ENCODE measurements at places on chromosomes 7 and 10.

DNA sequence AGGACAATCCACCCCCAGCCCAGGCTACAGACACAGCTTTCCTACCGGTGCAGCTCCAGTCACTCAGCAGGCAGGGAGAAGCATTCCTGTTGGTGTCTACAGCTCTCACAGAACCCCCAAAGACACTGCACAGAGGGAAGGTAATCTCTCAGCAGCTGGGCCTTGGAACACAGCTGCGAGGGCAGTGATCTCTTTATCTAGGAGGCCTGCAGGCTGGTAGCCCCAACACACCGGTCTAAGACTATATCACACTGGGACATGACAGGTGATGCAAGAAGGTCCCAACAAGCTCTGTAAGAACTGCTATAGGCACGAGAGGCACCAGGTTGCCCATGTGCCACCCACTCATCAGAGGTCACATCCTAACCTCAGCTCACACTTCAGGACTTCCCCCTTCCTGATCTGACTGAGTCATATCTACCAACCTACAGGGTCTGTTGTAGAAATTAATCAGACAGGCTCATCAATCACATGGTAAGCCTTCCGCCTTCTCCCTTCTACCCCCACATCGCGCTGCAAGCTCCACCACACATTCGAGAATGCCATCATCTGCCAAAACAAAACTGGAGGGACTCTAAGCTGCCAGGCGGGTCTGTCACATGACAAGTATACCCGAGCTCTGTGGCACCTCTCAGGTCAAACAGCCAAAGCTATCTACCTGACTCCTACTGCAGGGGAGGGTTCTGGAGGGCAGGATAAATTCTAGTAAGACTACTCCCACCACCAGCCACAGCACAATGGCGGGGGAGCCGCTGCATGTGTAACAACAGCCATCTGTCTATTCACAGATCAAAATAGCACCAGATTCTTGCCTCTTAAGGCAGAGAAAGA is 26.1 kb downstream of the FAM53B start:
- peak; percentile 96 for DNase-seq

DNA sequence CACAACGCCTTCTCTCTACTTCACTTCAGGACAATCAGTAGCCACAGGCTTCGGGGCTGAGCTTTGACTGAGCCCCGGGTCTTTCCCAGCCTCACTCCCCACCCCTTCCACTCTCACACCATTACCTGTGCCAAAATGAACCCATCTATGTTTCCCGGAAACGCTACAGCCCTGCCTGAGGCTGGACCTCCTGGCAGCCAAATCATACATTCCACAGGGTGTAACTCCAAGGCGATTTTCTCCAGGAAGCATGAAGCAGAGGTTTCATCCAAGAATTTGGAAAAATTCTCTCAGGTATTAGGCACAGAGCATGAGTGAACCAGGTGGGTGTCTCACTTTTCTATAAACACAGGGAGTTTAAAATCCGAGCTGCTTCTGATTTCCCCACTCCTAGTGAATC is 286.3 kb downstream of the TNS3 start:
- no peak for DNase-seq

GRCh38 chr7:18445916-18446520 is 49.5 kb upstream of the HDAC9 start:
- DNase-seq = no peak

GRCh38 chr10:47033081-47033480 is 121.9 kb downstream of the PTPN20 start:
- no peak for DNase-seq

DNA sequence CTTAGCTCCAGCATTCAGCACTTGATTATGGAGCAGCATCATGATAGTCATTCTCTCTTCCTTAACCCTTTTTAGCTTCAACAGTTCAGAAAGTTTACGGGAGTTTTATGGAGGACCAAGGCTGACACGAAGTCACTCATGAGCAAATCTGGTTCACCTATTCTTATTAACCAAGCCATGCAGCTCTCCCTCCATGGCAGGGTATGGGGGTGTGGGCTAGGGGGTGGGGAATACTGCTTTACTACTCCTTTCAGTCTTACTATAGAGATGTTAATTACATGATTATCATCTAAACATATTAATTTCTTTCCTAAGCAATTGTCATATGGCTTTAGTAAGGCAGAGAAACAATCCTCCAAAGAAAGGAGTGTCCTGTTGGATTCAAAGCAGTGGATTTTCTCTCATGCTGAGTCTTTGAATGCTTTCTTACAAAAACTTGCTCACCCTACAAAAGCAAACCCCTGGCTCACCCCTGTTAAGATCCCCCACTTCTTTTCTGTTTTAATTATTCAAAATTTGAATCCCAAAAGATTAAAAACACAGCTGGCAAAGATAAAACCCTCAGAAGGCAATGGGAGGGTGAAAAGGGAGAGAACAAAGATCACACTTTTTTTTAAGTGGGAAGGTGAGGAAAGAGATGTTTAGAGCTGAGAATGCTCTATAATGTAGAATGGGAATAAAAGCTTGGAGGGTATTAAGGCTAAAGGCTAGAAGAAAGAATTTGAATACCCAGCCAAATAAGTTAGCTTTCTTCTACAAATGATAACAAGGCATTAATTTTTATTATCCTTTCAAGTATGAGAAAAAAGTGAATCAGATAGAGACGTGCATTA is 46.4 kb upstream of the SEMA3E start:
- DNase-seq = no peak

DNA sequence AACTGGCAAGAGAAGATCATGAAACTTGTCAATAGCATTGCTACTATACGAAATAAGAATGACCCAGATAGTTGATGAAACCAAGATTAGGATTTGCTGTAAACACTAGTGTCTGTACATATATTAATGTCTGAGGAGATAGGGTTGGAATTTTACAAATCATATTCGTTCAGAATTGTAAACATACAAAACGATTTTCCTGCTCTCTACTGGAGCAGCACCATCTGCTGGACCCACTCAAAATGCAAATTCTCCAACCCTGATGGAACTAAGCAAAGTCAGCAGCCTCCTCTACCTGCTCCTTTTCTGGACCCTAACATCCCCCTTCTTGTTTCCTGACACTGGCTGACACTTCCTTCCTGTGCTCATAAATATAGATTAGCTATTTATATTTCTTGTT is 29.4 kb upstream of the SGMS1 start:
- no peak for DNase-seq

GRCh38 chr10:27188897-27189296 is 33.7 kb downstream of the MASTL start:
- no peak for DNase-seq

- no peak for DNase-seq
These were observed 21.6 kb downstream of the HIP1 start for GRCh38 chr7:75716992-75717626.

DNA sequence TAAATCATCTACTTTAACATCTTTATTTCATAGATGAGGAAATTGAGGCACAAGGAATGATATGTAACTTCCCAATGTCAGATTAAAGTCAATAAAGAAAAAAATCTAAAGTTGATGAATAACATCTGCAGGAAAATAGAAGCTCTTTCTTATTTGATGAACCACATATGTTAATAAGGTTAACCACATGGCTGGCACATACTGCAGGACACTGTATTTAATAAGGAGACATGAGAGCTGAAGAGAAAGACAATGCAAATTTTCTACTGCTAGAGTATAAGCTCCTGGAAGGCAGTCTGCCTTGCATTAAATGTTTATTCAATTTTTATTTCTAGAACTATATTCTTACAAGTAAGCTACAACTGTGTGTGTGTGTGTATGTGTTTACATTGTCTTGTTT is 4.4 kb downstream of the RAB11FIP2 start:
- DNase-seq = no peak

DNA sequence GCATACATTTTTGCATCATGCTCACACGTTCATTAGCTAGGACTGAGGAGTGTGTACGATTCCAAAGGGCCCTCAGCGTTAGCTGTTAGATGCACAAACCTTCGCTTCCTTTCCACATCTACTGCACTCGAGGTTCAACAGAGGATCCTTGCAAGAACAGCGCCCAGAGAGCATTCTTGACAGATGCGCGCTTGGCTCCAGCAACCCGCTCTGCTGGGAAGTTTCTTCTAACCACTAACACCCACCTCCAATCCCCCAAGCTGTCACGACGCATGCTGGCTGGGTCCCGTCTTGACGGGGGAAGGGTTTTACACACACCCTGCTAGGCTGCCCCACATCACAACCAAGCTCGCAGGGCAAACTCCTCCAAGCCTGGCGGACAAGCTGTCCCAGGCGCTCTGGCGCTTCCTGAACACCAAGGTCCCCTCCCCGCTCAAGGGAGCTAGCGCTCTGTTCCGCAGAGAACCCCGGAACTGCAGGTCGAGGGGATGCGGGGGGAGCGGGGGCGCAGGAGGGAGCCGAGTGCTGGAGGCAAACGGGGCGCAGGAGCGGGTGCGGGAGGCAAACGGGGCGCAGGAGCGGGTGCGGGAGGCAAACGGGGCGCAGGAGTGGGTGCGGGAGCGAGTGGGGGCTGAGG is 653 bp upstream of the ADRB1 start:
- DNase-seq = no peak

- DNase-seq = peak; percentile 34
These were observed 36.1 kb downstream of the NUDCD3 start for GRCh38 chr7:44454348-44454747.

- DNase-seq = no peak
These were observed 68.4 kb downstream of the RAMP3 start for GRCh38 chr7:45225948-45226335.

DNA sequence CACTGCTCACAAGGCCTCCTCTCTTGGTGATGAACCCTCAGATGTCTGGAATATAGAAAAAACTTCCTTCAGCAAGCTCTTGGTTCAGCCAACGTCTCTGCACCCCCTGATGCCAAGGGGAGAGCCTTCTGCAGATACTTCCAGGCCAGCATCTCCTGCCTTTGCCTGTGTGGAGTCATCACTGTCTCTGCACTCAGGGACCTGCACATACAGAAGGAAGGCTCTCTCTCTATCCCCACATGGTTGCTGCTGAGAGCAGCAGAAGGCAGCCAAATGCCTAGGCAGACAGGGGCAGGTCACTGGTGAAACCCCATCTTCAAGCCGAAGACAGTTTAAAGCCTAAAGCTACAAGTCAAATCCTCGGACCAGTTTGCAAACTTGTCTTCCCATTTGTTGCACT is 137.6 kb downstream of the WDR11 start:
- DNase-seq = no peak

DNA sequence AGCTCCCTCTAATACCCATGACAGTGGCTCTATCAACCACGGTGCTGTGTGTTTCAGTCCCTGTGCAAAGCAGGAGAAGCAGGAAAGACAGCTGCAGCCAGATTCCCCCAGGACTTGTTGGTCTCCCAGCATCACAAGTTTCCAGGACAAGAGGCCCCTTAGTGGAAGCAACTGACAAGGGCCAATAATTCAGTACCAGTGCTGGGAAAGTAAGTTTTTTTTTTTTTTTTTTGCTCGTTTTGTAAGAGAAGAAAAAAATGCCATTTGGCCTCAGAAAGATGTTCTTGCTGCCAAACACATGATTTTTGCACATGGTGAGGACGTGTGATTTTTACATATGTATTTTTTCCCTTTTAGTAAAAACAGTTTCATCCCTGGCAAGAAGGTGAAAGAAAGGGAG is 284.2 kb upstream of the ZMIZ1 start:
- no peak for DNase-seq

- peak; percentile 60 for DNase-seq
These were observed 163.1 kb downstream of the PRKCQ start for GRCh38 chr10:6416892-6417512.

GRCh38 chr7:44985900-44986217 is 7.0 kb upstream of the MYO1G start:
- DNase-seq = no peak

- peak; percentile 74 for DNase-seq
These were observed 12.1 kb upstream of the TRUB1 start for GRCh38 chr10:114925587-114926586.

DNA sequence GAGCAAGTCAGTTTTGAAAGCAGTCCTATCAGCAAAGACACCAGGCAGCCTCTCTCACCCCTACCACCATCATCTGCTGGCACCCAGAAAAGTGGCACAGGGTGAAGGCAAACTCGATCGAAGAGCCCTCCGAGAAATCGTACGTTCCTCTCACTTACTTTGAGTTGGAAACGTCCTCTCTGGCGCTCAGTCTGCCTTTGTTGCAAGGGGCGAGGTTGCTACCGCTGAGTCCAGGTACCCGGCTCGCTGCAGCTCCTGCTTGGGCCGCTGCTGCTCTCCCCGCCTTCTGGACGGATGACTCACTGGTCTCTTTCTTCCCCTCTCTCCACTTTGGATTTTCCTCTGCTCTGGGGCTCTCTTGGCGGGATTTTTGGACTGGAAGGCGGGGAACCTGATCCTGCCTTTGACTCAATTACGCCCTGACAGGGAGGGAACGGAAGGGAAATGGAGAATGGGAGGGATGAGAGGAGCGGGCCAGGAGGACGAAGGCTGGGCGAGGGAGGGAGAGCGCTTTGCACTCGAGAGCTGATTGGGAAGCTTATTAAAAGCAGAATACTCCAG is at the start of gene PTN:
Gene PTN (minus strand): TSS at position 453 of the 561 bp plus-strand sequence. CDS start 88,760 bp downstream, outside the sequence.
- DNase-seq = no peak

DNA sequence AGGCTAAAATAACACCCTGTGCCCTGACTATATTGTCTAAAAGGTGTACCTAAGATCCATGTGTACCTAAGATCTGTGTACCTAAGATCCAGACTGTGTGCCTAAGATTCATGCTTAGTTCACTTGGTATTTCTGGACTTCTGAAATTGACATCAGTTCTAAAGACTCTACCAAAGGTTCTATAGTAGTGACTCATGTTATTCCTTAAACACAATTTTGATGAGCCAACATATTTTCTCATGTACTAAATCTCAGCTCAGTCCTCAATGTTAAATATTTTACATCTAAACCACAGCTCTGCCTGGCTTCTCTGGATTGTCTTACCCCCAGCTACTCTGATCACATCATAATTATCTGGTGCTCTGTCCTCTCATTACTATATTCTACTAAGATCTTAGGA is 802.3 kb upstream of the SORCS1 start:
- no peak for DNase-seq

DNA sequence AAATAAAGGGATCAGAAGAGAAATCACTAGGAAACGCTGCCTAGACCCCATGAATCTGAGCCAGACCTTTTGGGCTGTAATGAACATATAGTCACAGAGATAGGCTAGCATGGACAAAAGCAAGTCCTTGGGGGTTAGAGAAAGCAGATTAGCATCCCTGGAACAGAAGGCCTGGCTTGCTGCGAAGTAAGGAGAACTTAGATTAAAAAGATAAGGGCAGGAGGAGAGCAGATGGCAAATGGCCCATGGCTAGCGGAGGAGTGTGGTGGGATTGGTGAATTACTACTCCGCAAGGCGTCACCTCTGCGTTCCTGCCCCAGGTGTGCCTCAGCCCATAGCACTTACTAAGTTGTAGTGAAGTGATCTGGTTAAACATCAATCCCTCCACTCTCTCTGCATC is 92.3 kb upstream of the ZNF438 start:
- DNase-seq = no peak

DNA sequence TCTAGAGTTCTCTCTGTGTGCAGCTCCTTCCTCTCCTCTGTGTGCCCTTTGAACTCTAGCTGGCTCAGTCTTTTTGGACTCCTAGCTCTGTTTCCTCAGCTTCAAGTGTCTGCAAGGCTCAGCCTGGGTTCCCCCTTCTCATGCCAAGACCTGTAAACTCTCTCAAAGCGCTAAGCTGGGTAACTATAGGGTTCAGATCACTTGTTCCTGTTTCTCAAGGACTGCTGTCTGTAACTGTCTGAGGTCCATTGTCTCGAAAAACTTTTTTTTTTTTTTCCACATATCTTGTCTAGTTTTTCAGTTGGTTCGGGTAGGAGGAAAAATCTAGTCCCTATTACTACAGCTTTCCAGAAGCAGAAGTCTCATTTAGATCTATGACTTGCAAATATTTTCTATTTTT is 46.6 kb upstream of the PPP1R17 start:
- DNase-seq = no peak

Data from activated CD4-positive, alpha-beta T cell treated with anti-CD3 and anti-CD28 coated beads, Interleukin-2, amount 50 U/mL, for 16 hours (primary cell).